Large intestine (tissue), 12 donors: ENCODE measurements at places on chromosomes 11 and 22.
A peak's percentile ranks its signal among the peaks of the same experiment; 100 is the strongest.

GRCh38 chr22:40018051-40018450, 23.3 kb downstream of the FAM83F start:
- no peak overlapping the region for H3K27ac ChIP-seq
- peaks cover 40% of the 10 kb centered on the region for H3K36me3 ChIP-seq
- H3K4me3 ChIP-seq, result no peak overlapping the region
- DNase-seq, result no peak

DNA sequence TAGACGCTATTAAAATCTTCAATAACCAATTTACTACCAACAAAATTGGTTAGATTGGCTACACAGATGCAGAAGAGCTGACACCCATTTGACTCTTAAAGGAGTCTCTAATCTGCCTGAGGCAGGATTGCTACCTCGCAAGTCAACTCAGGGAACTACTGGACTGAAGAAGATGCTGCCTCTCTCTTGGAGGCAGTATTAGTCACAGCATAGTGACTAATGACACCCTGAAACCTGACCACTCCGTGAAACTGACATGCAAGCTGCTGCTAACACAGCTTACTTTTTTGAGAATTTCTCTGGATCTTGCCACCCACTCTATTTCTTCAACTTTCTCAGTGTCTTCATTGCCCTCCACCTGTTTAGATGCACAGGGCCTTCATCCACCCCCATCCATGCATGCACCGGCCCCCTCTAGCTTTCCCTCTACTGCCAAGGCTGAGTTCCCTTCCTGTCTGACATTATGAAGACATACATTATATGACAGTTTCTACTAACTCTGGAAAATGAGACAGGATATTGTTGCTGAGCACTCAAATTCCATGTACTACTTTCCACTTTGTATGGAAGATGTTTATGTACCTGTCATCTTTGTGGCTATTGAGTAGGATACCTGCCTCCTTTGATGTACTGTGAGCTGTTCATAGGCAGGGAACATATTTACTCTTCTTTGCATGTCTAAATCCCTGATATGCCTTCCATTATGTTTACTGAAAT, 183.2 kb downstream of the MSANTD4 start:
- H3K4me3 ChIP-seq, result no peak overlapping the region
- H3K27me3 ChIP-seq, result no peaks in the 10 kb centered on the region
- no peak for DNase-seq
- H3K4me1 ChIP-seq, result no peaks in the 10 kb centered on the region
- H3K36me3 ChIP-seq, result no peaks in the 10 kb centered on the region

DNA sequence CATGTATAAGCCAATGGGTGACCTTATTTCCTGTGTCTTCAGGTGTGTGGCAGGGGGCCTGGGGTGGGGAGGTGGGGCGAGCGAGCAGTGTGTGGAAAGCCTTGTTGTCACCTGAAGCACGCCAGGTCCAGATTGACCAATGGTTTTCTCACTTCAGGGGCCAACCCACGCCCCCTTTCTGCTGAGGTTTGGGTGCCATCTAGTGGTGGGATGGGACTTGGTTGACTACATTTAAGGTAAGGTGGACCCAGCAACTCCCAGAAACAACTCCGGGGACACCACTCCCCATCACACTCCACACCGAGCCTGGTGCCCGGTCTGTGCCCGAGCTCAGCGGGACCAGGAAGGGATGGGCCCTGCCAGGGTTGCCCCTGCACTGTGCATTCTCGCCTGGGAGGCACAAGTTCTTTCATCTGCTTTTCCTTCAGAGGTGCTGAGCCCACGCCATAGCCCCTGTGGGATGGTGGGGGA, 40.0 kb downstream of the TPCN2 start:
- no peaks in the 10 kb centered on the region for H3K4me1 ChIP-seq
- H3K27ac ChIP-seq, result no peak overlapping the region
- no peaks in the 10 kb centered on the region for H3K27me3 ChIP-seq
- H3K36me3 ChIP-seq, result peaks cover 68% of the 10 kb centered on the region
- DNase-seq, result peak; percentile 69

DNA sequence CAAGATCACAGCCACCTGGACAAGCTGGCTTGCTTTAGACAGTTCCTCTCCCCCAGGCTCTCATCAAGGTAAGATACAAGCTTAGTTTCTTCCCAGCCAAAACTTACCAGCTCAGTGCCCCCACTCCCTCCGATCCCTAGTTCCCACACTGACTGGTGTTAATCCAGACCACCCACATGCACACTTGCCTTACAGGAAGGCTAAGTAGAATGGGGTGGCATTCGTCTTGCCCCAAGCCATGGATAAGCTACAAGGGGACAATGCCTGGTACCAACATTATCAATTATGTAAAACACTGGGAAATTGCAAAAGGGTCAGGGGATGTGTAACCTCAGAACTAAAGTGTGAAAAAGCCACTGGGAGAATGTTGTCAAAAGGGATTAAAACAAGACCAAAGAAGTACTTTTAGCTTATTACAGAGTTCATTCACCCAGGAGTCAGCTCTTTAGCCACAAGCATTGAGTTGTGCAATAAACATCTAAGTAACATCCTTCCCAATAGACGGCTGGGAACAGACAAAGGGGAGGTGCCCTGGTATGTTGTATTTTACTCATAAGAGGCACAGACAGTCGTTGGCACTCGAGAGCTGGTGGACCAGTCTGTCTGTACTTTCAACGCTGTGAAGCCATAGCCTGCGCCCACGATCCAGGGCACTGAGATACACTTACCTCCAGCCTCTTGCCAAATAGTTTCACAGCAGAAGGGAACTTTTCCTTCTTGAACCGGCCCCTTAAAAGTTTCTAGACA, 1.1 kb downstream of the DHCR7 start:
- peaks cover 34% of the 10 kb centered on the region for H3K36me3 ChIP-seq
- H3K27ac ChIP-seq, result peak overlapping the region; percentile 71
- DNase-seq, result peak; percentile 64
- H3K27me3 ChIP-seq, result no peaks in the 10 kb centered on the region

- H3K27ac ChIP-seq, result no peak overlapping the region
- no peak for DNase-seq
- H3K4me1 ChIP-seq, result no peaks in the 10 kb centered on the region
- no peaks in the 10 kb centered on the region for H3K27me3 ChIP-seq
- no peak overlapping the region for H3K4me3 ChIP-seq
Measured at GRCh38 chr11:104320097-104320496, 156.2 kb upstream of the PDGFD start.

DNA sequence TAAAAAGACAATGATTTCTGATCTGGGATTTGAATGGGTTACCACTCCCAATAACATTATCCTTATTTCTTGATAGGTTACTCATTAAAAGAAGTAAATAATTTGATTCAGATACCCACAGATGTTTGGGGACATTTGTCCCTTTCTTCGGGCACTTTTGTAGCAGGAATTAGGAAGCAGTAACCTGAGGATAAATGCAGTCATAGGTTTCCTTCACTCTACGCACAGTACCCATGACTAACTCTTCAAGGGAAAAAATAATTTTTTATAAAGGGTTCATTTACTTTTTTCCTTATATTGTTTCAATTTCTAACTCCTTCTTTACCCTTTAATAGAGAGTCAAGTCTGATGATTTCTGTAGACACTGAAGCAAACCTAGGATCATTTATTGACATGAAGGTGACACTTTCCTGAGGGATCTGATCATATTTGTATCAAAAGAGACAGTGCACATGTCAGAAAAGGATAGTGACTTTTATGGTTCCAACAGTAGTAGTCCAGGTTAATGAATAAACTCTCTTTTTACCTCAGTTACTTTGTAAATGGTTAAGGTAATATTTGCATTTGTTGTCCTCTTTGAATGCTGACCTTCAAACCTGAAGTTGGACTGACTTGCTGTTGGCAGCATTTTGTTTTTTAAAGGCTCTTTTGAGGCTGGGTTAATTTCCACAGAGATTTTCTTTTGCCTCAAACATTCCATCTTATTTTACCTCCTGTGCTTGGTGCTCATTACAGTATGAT, 1072.0 kb downstream of the LRRC4C start:
- H3K4me3 ChIP-seq, result no peak overlapping the region
- no peaks in the 10 kb centered on the region for H3K36me3 ChIP-seq
- no peak for DNase-seq
- no peaks in the 10 kb centered on the region for H3K4me1 ChIP-seq

- no peak for DNase-seq
- no peaks in the 10 kb centered on the region for H3K4me1 ChIP-seq
- no peaks in the 10 kb centered on the region for H3K36me3 ChIP-seq
- H3K27me3 ChIP-seq, result no peaks in the 10 kb centered on the region
- no peak overlapping the region for H3K4me3 ChIP-seq
Measured at GRCh38 chr11:9626496-9627394, 37.1 kb upstream of the SWAP70 start.
